ENCODE measurements at places on chromosomes 13 and 19.

GRCh38 chr19:2164020-2164998 is 576 bp downstream of the DOT1L start:
- no peak for DNase-seq

- no peak for DNase-seq
These were observed 1661.6 kb downstream of the SLITRK1 start for GRCh38 chr13:82220641-82221040.

DNA sequence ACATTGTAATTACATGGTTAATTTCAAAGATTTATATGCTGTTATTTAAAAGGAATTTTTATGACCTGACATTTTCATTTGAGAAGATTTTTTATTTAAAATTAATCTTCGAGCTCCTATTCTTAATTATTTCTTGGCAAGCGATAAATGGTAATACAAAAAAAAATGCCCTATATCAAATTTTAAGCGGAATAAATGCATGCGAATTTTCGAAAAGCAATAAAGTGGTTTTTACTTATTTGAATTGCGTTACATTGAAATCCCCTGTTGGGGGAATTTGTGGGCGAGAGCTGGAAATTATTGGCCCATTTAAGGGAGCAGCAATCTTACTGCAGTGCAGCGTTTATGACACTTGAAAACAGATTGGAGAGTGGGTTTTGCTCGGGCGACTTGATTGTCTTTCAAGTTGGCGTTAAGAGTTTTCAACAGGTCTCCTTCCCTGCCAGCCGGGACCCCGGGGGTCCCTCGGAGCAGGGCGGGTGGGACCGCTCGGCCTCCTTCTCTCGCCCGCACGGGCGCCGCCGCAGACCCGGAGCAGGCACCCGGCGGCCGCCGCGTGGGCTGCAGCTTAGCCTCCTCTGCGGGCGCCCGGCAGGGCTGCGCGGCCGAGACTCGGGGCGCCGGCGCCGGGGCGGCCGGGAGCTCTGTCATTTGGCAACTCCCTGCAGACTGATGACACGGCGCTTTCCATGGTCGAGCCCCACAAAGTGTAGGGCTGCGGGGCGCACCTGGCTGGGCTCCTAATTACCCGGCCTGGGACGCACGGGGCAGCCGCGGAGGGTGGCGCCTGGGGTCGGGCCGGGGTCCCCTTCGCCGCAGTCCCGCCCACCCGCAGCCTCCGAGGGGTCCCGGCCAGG is 255.1 kb upstream of the SOX21 start:
- DNase-seq: no peak

DNA sequence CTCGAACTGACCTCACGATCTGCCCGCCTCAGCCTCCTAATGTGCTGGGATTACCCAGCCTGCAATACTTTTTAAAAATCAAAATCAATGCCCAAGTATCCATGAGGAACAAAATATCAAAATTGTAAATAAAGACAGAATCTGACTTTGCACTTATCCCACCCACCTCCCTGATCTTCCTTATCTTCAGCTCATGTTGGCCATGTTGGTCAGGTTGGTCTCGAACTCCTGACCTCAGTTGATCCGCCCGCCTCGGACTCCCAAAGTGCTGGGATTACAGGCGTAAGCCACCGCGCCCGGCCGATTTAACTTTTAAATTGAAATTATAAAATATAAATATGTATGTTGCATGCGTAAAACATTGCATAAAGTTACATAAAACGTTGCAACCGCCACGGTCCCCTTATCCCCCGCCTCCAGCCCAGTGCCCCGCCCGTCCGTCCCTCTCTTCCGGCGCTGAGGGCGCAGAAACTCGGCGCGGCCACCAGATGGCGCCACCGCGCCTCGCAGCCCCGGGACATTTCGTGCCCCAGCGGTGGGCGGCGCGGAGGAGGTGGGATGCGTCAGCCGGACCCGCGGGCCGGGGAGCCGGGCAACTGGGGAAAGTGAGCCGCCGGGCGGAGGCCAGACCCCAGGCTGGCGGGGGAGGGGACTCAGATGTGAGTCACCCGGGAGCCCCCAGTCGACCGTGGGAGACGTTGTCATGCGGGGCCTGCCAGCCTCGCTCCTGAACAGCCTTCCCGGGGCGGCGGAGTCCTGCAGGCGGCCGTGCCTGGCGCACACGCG is 1.5 kb upstream of the GADD45B start:
- DNase-seq: no peak

- no peak for DNase-seq
These were observed 18.2 kb upstream of the PTBP1 start for GRCh38 chr19:778910-779653.

DNA sequence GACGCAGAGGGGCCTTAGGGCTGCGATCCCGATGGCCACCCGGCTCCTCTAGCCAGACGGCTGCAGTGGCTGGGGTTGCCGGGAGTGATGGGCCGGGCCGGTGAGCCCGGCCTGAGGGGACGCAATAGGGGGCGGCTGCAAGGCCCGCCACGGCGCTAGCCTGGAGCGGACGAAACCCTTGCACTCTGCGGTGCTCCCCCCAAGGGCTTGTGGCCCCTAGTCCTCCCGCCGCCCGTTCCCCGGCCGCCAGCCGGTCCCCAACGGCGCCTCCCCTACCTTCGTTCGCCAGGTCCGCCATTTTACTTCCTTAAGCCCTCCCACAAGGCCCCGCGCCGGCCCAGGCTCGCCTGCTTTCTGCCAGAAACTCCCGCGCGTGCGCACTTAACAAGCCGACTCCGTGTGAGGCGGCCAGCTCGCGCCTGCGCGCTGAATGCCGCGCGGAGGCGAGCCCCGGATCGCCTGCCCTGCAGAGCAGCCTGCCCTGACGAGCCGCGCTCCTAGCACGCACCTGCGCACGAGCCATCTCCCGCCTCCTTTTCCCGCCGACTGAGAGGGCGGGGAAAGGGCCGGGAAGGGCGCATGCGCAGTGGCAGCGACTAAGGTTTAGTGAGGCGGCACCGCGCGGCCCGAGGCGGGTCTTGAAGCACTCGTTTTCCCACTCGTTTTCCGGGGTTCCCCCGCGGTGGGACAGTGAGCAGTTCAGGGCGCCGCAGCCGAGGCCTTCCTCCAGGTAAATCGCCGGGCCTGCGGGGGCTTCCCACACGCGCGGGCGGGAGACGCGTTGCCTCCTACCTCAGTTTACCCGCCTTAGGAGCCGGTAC is at the start of gene RANBP3:
RANBP3 (minus strand) TSS at position 356 of the 821 bp plus-strand sequence; CDS start at position 298, 58 bp downstream.
- DNase-seq: peak; percentile 100

DNA sequence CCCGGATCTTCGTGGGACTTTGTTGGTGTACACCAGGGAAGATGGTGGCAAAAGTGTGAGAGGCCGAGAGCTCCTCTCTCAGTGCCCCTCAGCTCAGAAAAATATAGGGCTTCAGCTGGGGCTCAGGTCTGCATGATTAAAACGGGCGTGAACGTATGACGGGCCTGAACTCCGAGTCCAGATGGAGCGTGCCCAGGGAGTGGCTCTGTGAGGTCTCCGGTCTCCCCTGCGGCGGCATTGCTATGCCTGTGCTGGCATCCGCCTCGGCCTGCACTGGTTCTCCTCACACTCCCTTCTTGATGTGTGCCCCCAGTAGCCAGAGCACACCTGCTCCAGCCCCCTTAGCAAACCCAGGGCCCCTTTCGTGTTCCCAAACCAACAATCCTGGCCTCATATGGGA is 82.0 kb downstream of the TEX29 start:
- no peak for DNase-seq

DNA sequence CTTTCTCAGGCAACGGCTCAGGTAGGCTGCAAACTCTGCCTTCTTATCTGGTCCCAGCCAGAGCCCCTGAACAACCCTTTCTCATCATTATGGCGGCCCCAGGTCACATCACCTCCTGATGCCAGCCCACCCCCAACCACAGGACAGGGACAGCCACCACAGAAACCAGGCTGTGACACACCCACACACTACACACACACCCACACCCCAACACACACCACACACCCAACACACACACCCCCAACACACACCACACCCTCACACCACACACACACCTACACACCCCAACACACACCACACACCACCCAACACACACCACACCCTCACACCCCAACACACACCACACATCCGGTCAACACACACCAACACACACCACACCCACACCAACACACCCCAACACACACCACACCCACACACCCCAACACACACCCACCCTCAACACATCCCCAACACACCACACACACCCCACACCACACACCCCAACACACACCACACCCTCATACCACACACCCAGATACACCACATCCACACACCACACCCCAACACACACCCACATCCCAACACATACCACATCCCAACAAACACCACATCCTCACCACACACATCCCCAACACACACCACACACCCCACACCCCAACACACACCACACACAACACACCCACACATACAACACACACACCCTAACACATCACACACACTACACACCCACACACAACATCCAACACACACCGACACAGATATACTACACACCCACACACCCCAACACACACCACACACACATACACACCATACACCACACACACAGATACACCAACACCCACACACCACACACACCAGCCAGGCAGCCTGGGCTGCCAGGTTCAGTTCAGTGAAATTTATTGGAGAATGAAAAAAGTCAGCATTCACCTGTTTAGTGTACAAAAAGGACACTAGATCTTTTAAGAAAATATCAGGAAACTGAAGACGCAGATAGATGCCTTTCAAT is 4.2 kb upstream of the ISYNA1 start:
- DNase-seq: no peak

DNA sequence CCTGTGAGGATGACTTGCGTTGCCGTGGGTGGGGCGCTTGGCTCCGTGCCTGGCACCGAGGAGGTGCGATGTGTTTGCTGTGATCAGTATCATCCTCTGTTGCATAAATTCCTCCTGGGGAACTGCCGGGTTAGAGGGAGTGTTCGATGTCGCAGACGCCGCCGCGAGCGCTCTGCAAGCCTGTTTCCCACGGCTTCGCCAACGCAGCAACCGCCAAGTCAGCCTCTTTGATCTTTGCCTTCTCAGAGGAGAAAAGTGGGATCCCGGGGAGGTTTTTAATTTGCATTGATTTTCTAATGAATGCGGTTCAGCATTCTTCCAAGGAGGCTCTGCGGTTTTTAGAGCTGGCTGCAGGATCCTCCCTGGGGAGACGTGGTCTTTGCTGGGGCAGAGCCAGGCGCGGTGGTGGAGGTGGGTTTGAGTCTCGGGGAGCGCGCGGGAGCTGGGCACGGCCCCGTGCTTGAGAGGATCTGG is 7.6 kb downstream of the GPR32 start:
- no peak for DNase-seq
